ENCODE measurements at places on chromosomes 4 and X.

- no peak for DNase-seq
Observed at GRCh38 chr4:86558797-86559196, 35.3 kb upstream of the PTPN13 start.

- no peak for DNase-seq
Observed at GRCh38 chr4:54400188-54400587, 171.1 kb downstream of the PDGFRA start.

GRCh38 chrX:87518504-87518903 is 902 bp downstream of the KLHL4 start:
- DNase-seq = no peak

- no peak for DNase-seq
Observed at GRCh38 chr4:114481856-114482255, 116.8 kb upstream of the UGT8 start.

DNA sequence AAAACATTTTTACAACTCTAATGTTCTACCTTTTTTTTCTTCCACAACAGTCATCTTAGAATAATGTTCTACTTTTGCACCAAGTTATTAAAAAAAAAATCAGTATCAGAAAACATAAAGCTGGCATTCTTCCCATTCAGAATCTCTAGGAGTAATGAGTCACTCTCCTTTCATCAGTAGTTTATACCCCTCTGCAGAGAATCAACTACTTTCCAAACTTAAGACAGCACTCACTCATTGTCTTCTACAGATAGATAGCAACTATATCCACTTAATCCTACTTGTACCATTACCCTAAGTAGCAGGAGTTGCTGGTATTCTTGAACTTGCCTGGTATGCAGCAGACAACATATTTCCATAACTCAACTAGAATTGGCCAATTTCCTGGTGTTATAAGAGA is 3.2 kb downstream of the TIGD4 start:
- no peak for DNase-seq
